ENCODE measurements at places on chromosomes 16 and 17.

DNA sequence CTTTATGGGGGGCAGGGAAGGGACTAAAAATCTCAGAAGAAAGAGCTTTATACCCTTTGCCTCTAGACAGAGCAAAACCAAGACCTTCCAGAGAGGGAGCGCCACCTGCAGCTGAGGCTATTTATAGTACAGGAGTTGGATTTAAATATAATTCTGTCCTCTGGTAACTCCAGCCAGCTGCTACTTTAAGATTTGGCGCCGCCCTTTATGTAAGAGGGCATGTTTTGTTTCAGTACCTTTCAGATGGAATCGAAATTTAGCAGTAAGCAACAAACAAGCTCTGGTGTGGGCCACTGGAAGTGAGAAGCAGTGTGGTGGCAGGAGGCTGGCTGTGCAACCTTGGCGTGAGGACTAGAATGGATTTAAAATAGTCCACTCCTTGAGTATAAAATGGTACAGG lies 5.2 kb upstream of the GUCY2D start:
- DNase-seq = no peak

DNA sequence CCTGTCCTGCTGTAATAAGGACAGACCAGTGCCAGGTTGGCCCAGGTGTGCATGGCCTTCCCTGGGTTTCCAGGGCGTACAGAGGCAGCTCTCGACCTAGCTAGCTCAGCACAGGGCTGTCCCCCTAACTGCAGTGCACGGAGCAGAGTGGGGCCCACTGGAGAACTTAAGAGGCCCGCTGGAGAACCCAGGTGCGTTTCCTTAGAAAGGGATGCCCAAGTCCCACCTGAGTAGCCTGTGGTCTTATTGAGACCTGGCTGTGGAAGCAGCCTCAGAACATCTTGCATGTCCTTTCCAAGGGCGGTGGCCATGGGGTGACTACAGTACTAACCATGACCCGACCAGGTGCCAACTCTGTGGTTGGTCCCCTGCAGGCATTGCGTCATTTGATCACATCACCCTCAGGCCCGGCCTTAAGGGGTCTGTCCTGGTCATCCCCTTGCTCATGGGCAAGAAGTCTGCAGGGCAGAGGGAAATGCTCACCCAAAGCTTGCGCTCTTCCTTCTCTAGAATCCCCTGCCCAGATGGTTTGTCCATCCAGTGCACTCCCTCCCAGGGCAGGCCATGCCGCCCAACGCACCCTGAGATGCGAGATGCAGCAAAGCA lies 3.3 kb upstream of the CCNF start:
- DNase-seq = no peak

DNA sequence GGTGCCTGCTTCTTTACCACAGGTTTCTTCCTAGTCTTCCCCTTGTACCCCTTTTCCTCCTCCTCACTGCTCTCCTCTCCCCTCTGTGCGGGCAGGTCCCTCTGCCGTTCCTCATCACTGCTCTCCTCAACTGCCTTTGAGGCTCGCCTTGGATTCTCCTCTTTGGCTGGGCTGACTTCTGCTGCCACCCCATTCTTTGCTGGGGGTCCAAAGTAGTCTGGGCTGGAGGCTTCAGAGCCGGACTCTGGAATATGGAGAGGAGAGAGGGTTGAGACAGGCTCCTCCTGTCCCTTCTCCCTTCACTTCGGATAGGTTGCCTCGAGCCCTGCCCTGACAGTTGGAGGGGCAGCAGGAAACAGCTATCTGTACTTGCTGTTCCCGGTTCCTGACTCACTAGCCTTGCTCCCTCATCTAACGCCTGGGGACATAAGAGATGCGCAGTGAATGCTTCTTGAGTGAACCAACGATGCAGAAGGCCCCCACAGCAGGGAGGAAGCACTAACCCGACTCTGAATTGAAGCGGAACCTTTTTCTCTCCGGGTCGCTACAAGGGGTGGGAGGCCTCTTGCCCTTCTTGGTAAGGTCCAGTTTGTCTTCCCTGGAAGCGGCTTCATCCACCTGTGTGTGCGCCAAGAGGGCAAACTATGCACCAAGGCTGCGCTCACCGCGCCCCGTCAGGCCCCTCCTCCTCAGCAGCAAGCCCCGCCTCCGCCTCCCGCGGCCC lies 655 bp downstream of the HIRIP3 start:
- peak; percentile 74 for DNase-seq

GRCh38 chr17:31490671-31491375 lies 99.3 kb downstream of the RAB11FIP4 start:
- DNase-seq = peak; percentile 81

- DNase-seq = no peak
Measured at GRCh38 chr17:57855391-57856035, 5.7 kb upstream of the MRPS23 start.

DNA sequence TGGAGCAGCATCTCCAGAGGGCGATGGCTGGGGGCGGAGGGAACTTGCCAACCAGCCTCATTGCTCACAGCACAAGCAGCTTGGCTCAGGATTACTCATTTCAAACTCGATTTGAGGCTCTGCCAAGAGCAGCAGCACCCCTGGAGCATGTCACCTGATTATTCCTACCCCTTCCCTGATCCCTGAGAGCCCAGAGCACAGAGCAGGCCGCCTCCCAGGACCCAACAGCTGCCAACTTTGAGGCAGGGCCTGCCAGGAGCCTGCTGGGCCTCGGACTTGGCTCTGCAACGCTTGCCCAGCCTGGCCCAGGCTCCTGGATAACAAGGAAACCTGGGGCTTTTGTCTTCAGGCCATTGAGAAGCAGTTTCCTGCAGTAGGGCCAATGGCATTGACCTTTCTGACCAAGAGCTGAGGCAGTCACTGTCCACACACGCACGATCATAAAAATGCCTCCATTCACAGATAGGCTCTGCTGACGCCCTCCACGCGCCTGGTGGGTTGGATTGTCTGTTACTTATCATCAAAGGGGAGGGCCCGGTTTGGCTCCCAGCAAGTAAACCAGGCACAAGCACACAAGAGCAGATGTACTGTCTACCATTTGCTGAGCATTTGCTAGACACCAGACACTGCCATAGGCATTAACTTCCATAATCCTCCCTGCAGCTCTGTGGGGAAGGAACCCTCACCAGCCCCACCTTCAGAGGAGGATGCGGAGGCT lies 406.6 kb upstream of the EEF2KMT start:
- no peak for DNase-seq

DNA sequence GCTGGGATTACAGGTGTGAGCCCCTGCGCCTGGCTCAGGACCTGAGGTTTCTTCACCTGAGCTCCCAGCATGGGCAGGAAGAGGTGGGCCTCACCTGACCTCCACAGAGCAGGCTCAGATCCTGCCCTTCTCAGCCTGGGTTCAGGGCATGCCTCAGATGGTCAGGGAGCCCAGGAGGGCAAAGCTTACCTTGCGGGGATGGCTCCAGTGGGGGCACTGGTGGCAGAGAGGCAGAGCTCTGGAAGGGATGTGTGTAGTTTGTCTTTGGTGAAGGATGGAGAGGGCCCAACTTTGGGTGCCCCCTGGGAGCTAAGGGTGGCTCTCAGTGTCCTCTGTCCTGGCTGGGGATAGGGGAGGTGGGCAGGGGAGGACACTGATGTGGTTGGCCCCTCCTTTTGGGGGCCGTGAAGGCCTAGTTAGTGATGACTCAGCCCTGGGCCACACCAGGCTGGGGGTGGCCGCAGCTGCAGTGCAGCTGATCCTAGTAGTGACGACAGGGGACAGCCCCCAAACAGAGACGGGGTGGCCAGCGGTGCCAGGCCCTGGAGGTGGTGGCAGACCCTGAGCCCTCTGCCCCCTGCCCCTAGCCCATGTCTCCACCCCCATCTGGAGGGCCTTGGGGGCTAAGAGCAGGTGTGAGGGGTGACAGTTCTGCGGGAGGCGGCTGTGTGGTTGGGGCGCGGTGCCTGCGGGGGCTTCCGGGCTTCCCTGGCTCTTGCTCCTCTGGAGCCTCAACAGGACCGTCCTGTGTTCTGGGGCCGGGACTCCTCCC lies 5.8 kb downstream of the NHERF2 start:
- no peak for DNase-seq

GRCh38 chr17:31754239-31754945 lies 104.7 kb downstream of the COPRS start:
- no peak for DNase-seq

DNA sequence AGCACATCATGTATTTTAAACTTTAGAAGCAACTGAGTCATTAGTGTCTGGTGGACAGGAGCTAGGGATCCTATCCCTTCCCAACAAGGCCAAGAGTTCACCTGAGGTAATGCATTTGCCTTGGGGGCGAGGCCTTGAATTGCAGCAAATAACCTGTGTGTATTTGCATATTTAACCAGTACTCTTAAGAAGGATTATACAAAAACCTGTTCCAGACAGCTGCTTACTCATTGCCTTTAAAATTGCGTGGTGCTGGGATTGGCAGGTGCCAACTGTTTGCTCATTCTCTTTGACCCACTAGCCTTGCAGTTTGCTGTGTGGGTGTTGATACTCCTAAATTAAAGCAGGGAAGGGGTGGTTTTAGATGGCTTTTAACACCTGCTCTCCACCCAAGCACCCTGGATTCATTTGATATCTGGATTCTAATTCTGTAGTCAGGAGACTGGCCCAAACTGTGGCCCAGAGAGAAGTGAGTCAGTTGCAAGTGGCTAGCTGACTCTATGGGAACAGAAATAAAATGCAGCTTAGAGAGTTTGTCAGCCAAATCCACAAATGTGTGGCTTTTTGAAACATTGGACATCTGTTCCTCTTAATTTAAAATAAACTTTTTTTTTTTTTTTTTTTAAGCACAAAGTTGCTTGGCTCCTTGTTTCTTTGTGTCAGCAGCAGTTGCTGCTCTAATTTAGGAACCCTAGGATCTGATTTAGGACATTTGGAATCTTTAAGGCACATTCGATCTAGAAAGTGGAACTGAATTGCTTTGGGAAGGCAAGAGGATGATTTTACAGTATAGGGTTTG lies 46.9 kb downstream of the TUBD1 start:
- DNase-seq = no peak

GRCh38 chr16:46713634-46714033 lies 24.2 kb downstream of the ORC6 start:
- no peak for DNase-seq

DNA sequence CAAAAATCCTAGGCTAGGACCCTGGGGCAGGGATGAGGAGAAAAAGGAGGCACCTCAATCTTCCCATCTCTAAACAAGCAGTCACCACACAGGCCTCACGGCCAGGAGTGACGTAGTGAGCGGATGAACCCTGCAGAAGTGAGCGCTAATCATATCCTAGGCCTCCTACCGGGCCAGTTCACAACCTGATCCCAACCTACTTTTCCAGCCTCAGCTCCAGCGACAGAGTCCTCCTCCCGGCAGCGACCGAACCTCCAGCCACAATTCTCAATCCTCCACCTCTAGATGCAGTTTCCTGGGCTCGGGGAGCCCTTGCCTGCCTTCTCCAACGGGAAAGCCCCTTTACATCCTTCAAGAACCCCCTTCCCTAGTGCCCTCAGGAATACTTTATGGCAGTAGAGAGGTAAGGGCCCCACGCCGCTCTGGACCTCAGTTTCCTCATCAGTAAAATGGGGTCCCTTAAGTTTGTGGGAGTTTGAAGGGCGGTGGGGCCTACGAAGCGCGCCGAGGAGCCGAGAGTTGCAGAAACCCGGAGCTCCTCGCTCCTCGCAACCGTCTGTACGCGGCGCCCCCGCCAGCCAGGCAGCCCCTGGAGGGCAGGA lies 1.4 kb downstream of the ZNF668 start:
- peak; percentile 47 for DNase-seq

- DNase-seq = no peak
Measured at GRCh38 chr17:64709481-64709880, 47.4 kb upstream of the SMURF2 start.

DNA sequence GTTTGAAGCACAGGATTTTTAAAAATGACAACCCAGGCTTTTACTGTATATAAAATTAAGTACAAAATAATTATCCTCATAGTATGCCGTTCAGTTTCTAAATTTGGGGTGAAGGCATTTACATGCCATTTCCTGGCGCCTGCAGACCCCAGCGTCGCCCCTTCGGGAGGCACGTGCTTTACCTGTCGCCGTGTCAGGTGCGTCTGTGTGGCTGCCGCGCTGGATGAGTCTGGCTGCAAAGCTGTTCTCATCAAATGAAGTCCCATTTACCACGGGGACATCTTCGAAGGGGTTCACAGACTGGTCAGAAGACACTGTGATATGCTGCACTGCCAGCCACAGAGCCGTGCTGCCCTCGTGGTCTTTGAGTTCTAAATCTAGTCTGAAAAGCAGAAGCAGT lies 51.8 kb downstream of the CYB5D2 start:
- DNase-seq = no peak

DNA sequence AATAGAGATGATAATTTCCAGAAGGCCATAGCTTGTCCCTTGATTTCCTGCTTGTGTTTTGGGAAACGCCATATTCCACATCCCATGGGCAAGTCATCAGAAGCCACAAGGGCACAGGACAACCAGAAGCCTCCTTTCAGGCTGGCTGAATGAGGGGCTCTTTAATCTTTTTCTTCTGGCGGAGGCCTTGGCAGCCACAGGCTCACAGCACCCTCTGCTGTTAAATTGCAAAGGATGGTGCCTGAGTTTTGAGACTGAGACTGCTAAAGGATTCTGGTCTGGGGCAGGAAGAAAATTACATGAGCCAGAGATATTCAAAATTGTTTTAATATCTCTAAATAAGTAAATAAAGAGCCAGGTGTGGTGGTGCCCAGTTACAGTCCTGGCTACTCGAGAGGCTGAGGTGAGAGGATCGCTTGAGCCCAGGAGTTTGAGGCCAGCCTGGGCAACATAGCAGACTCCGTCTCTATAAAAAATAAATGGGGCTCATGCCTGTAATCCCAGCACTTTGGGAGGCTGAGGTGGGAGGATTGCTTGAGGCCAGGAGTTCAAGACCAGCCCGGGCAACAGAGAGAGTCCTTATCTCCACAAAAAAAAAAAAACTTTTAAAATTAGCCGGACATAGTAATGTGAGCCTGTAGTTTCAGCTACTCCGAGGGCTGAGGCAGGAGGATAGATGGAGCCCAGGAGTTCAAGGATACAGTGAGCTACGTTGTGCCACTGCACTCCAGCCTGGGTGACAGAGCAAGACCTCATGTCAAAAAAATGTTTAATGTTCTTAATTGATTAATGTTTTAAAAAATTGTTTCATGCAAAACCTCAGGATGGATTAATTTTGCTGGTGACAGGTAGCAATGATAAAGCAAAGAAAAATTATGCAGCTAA lies 26.3 kb downstream of the AARSD1 start:
- DNase-seq = peak; percentile 20

- no peak for DNase-seq
Measured at GRCh38 chr16:65104471-65104870, 17.4 kb downstream of the CDH11 start.

DNA sequence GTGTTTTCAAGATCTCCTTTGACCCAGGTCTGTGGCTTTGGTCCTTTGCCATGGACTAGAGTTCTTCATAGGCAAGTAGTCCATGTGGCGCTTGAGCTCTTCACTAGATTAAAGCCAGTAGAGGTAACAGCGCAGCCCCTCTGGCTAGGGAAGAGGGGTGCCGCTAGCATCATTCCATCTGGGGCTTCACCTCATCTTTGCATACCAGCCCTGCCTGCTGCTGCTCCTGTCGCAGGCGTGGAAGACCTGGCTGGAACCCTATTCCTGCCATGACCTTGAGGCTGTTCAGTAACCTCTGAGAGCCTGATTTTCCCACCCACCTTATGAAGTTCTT lies 198.4 kb downstream of the MSI2 start:
- DNase-seq = no peak

Data from hematopoietic multipotent progenitor cell treated with erythropoietin and hydrocortisone succinate and interleukin-3 and kit ligand, for 15 days (in vitro differentiated cells).